ENCODE measurements at places on chromosomes 3 and 15.

DNA sequence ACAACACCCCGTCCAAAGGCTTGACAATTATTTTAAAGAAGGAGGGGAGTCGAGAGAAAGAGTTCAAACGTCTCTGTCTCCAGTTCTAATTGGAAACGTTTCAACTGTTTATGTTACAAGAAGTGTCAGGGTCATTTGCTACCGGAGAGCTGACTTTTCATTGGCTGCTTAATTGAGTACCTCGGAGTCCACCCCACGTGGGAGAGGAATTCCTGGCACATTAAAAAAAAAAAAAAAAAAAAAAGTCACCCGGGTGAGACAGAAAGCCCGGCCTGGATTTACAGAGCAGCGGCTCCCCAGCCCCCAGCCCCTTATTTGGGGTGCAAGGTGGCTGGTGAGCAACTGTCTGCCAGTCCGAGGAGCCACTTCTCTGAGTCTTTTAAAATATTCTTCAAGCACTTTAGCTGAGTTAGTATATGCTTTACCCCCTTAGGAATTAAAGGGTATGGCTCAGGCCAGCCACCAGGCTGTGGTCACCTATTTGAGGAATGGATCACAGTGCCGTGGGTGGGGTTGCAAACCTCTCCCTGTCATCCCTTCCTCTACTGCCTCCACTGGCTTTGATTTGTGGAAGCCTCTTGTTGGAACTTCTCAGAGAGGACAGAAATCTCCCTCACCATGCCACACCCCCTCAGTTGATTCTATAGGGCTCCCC, 3.9 kb upstream of the TLE3 start:
- DNase-seq: no peak

DNA sequence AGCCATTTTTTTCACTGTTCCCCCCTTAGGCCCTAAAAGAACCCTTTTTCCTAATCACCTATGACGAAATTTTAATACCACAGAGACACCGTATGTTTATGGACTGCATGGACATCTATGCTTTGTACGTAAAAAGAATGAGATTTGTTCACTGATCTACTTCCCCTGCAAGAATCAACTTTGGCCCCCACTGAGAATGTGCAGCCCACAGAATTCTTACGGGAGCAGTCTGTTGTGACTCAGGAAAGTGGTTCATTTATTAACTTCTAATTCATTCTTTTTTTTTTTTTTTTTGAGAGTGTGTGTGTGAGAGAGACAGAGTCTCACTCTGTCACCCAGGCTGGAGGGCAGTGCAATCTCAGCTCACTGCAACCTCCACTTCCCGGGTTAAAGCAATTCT, 17.6 kb downstream of the EIF4E3 start:
- no peak for DNase-seq

GRCh38 chr3:161069511-161070251, 35.5 kb downstream of the B3GALNT1 start:
- DNase-seq: peak; percentile 77

DNA sequence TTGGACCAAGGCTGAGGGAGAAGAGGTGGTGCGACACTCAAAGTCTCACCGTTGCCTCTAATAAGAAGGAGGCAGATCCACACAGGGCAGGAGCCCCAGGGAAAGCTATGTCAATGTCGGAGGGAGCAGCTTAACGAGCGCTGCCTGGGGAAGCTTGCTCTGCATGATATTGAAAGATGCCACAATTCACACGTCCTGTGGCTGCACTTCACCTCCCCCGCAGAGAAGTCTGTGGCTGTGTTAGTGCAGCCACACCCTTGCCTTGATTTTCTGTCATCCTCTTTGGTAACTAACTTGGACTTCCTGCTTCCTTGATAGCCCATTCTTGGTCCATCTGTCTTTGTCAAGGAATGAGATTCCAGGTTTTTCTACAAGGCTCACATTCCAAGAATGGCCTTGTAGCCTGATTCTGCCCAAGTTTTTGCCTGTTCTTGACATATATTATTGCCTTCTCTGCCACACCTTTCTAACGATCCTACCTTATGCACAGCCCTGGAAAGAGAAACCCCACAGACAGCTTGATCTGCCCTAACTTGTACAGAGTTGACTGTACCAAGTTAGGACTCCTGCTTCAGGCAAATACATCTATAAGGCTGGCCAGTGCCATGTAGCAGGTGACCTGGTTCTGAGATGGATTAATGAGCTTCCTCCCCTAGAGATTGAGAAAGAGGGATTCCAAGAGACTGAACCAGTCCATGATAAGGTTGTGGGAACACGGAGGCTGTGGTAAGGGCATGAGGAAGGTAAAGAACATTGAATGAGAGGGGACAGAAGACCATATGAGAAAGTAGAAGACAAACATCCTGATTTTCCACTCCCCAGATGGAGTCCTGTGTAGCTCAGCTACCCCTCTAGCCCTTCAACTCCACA, 153.0 kb upstream of the WNT5A start:
- no peak for DNase-seq

DNA sequence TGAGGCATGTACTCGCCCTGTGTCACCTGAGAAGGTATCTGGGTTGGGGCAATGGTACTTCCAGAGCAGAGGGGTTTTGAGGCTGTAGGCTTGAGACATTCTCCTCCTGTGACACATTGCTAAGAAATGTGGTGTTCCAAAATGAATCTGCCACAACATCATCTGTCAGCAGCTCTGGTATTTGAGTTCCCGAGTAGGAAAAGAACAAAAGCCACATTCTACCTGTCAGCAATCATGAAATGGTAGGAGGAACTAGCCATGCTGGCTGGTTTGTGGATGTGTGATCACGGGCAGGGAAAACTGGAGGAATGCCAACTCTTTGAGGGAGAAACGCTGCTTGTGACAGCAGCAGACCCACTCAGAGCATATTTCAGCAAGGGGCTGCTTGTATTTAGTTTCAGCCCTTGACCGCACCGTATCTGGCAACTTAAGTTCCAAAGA, 579.4 kb upstream of the TBL1XR1 start:
- DNase-seq: no peak

DNA sequence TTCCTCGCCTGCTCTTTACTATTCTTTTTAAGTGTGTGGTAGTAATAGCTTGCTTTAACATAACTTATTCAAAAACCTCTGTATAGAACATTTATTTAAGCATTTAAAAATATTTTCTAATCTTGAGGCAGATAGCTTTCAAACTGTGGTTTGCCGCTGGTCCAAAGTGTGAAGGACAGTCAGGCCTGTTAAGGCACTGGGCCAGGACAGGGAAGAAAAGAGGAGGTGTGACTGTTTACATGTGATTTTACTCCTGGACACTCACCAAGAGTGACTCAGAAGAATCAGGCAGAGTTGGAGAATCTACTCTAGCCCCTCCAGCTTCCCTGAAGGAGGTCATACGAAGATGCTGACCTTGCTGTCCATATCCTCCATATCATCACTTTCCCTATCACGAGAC, 44.7 kb downstream of the CEP152 start:
- DNase-seq: no peak

DNA sequence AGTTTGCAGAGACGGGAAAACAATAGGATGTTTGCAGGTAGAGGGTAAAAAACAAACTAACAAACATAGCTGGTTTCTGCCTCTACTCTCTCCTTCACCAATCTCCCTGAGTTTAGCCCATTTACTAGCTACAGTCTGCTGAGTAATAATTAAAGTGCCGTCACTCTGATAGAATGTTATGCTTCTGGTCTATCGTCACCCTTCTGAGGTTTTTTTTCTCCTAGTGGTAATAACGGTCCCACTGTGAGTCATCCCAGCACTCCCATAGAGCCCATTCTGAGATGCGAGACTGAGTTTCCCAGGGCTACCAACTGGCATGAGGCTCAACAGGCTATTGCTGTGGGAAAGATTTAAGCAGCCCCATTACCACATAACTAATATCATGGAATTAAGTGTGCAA, 56.4 kb downstream of the PLAAT1 start:
- no peak for DNase-seq

DNA sequence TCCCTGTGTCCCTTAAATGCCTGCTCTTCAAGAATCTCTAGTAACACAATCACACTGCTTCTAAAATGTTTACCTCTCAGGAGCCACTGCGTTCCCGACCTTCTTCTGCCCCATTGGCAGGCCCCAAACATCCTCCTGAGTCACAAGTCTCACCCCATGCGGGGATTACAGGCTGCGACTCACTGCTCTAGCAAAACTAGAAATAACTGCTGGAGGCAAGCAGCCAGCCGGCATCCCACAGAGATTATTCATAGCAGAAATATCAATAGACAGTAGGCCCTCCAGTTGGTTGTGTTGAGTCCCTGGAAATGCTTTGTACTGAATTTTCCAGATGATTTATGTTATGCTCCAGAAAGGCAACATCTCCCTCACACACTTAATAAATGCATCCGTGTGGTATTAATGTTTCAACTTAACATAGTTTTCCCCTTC, 64.8 kb downstream of the RFTN1 start:
- DNase-seq: no peak

DNA sequence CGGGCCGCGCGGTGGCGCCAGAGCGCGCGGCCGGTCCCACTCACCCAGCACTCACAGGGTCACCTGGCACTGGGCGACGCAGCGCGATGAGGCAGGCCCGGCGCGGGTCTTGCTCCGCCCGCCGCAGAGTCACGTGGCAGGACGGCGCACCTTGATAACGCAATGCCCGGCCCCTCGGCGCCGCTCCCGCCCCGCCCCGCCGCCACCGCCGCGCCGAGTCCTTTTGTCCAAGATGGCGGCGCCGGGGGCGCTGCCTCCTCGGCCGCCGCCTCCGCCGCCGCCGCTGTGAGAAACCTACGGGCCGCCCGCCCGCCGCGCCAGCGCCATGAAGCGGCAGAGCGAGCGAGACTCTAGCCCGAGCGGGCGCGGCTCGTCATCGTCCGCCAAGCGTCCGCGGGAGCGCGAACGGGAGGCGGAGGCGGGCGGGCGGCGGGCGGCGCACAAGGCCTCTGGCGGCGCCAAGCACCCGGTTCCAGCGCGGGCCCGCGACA, at the start of gene RBM15B:
Gene RBM15B (plus strand): TSS at position 211 of the 491 bp plus-strand sequence. CDS start 115 bp downstream, at position 326.
- DNase-seq: peak; percentile 86

DNA sequence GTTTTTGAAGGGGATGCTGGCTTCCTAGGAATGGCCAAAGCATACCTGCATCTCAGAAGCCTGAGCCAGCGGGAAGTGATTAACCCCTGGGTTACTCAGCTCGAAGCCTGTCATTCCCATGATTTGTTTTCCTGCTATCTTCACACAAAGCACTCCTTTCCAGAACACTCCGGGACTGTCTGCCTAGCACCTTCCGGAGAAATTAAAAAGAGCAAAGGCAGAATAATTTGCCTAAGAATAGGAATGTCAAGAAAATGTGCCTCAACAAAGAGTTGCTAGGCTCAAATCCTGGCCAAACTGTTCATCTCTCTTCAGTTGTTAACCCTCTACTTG, 34.1 kb downstream of the TPM1 start:
- DNase-seq: no peak

DNA sequence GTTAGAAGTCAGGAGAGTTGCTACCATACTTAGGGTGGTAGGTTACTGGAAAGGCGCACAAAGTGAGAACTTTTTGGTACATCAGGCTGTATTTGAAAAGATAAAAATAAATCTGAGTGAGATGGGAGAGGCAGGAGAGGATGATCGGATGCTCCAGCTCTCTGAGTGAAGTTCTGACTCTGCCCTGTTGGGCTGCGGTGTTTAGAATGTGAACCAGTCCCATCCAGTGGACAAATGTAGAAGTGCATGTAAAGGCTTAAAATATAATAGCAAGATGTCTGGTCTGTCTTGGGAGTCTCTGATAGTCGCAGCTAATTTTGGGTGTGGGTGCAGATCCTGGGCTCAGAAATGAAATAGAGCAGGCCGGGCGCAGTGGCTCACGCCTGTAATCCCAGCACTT, 30.4 kb downstream of the ACKR2 start:
- DNase-seq: no peak

DNA sequence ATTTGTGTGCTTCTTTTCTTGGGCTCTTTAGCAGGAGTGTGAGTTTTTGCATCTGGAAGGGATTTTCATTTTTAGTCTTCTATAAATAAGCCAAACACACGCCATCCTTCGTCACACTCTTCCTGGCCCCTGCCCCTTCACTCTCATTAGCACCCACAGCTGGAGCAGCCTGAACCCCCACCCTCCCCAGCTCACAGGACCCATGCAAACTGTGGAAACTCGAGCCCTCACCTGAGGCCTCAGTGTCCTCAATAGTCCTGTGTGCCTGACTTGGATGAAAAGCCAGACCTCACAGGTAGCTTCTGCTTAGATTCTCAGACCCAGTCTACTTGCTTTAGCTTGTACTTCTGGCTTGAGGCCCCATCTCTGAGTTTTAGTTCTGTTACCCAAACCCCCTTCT, 167.9 kb downstream of the MTHFS start:
- no peak for DNase-seq

- no peak for DNase-seq
Measured at GRCh38 chr15:50210462-50211157, 28.6 kb downstream of the SLC27A2 start.

- DNase-seq: no peak
Measured at GRCh38 chr3:193981504-193981903, 154.4 kb upstream of the HES1 start.

- no peak for DNase-seq
Measured at GRCh38 chr3:174442302-174442682, 416.8 kb upstream of the NAALADL2 start.

DNA sequence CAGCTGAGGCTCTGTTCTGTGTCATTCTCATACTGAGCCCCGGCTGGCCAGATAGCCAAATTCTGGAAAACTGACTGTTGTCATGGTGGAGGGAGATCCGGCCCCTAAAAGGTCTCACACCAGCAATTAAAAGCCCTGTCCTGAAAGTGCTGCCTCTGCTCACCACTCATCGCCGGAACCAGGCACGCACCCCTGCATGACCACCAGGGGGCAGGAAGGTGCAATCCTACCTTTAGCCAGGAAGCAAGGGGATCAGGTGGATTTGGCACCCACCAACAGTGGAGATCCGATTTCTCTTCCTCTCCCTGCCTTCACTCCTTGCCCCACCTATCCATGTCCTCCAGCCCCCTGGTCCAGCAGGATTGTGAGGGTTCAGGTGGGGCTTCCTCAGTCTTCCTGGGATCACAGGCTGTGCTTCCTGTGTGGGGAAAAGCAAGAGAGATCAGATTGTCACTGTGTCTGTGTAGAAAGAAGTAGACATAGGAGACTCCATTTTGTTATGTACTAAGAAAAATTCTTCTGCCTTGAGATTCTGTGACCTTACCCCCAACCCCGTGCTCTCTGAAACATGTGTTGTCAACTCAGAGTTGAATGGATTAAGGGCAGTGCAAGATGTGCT, 16.1 kb upstream of the CACNA2D2 start:
- DNase-seq: peak; percentile 12

GRCh38 chr3:155549087-155549486, 195.8 kb downstream of the PLCH1 start:
- DNase-seq: no peak

DNA sequence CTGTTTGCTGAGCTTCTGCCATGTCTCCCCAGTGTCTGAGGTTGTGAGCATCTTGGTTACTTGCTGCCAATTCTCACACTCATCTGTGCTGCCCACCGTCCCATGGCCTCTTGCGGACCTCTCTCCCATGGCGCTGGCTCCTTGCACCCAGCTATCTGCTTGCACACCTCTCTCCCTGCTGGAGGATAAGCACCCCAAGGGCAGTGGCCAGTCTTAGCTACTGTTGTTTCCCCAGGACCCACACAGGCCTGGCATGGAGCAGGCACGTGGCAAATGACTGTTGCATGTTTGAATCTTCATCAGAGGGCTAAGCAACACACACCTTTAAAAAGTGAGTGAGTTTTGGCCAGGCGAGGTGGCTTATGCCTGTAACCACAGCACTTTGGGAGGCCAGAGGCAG, 14.7 kb downstream of the LIPC start:
- DNase-seq: no peak

Data from bone marrow (tissue), 2 donors.